ENCODE measurements at places on chromosomes 6 and 20. TPM values are rescaled to one million over a fixed set of nuclear protein-coding genes. Genes with fewer than 3 reads are reported as not detected.

The PTK6 gene
- 0.19 TPM for total RNA-seq

The KIAA1755 gene
- not detected for total RNA-seq

DNA sequence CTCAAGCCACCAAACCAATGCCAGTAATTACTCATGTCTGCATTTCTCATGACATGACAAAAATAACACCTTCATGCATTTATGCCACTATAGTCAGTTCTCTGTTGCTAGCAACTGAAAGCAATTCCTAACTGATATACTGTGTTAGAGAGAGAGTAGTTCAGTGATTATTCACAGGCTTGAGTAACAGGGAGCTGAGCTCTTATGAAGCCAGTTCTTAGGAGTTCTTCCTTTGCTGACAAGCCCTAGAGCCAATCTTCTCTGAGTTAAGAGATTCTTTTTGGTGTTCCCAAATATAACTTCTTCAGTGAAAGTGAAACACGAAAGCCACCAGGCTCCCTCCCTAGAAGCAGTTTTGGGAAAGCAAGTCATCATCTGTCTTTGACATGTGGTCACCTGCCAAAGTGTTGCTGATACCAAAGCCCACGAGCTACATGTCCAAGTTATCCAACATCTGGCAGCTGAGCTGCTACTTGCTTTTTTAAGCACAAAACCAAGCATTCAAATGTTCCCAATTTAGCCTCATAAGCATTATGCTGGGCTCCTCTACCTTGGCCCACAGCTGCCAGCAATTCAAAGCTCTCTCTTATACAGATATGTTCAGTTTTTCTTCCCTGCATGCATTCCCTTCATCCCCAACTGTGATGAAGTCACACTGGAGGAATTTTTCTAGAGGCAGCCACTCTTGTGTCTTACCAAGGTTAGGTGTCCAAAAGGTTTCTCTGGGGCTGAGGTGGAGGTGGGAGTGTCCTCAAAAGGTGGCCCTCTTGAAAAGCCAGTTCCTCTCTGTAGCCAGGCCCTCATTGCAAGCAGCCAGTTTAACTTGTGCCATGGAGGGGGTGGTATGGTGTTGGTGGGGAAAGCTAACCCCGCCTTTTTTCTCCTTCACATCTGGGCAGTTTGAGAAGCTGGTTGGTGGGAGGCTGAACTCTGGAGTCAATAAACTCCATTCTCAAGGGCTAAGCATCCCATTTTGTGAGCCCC, 92.7 kb upstream of the ARMC2 start:
- no peak overlapping the region for H3K4me3 ChIP-seq
- H3K27me3 ChIP-seq: peaks cover 2% of the 10 kb centered on the region
- no peak for DNase-seq

GRCh38 chr6:18978337-18979128, 591.4 kb downstream of the RNF144B start:
- DNase-seq: no peak
- H3K27me3 ChIP-seq: no peaks in the 10 kb centered on the region
- H3K4me3 ChIP-seq: no peak overlapping the region
- no peak overlapping the region for H3K27ac ChIP-seq
- H3K36me3 ChIP-seq: no peaks in the 10 kb centered on the region

GRCh38 chr20:63253065-63253437, 1.2 kb downstream of the NKAIN4 start:
- H3K27ac ChIP-seq: no peak overlapping the region
- DNase-seq: no peak
- peak overlapping the region; percentile 13 for H3K4me3 ChIP-seq
- H3K4me1 ChIP-seq: no peaks in the 10 kb centered on the region

The DNAAF9 gene
- 3.9 TPM for total RNA-seq

DNA sequence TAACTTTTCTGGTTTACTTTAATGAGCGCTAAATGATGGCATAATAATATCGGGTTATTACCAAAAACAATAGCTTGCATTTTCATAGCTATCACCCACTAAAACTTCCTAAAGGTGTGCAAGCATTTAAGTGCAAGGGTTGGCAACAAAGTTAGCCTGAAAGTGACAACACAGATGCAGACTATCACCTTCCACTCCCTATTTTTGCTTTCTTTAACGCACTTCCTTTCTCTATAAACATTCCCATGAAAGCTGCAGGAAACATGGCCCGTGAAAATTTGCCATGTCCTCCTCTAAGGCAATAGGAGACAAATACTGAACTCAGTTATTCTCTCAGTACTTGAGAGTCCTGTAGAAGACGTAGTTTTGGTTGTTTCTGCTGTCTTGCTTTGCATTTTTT, 2.7 kb downstream of the MYCT1 start:
- H3K27ac ChIP-seq: no peak overlapping the region
- H3K27me3 ChIP-seq: peaks cover 45% of the 10 kb centered on the region
- no peak for DNase-seq
- no peaks in the 10 kb centered on the region for H3K36me3 ChIP-seq
- peaks cover 1% of the 10 kb centered on the region for H3K4me1 ChIP-seq
